ENCODE measurements at places on chromosomes 1 and 21. TPM values are rescaled to one million over a fixed set of nuclear protein-coding genes. Genes with fewer than 3 reads are reported as not detected.

VASH2 gene
- 0.94 TPM for total RNA-seq

AMY1A gene
- total RNA-seq = not detected

CRNN gene
- not detected for total RNA-seq

UBR4 gene
- 161 TPM for total RNA-seq

CCDC181 gene
- 2.1 TPM for total RNA-seq

Data from sciatic nerve (tissue), 2 donors.